ENCODE measurements at places on chromosomes 7 and 10.

GRCh38 chr10:113158183-113158582 is 208.1 kb downstream of the TCF7L2 start:
- peak; percentile 38 for DNase-seq

- no peak for DNase-seq
Measured at GRCh38 chr10:125232841-125233240, 72.5 kb upstream of the CTBP2 start.

GRCh38 chr10:107616031-107616430 is 451.5 kb upstream of the SORCS1 start:
- no peak for DNase-seq

DNA sequence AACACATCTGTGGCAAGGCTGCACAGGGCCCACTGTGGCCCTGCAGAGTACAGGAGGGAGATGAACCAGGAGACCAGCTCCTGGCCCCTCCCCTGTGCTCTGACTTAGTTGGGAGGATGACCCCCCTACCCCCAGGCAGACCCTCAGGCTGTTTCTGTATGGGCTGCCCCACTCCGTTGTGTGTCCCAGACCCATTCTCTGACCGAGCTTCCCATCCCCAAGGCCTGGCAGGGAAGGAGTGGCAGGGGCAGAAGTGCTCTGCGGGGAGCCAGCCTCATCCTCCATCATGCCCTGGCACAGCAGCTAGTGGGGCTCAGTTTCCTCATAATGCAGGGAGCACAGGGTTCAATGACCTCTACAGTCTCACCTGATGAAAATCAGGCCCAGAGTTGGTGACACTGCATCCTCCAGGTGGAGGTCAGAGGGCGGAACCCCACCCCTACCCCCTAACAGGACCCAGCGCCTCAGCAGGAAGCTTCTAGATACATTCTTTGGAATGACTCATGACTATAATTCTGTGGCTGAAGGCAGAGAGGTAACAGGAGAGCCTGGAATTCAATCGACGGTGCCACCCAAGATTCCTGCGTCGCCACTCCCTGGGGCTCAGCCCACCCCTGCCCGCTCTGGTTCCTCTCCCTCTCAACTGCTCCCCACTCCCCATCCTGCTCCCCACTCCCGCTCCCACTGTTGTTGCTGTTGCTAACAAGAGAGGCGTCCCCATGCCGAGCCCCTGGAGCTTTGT is 18.2 kb downstream of the PODXL start:
- DNase-seq, result peak; percentile 80

DNA sequence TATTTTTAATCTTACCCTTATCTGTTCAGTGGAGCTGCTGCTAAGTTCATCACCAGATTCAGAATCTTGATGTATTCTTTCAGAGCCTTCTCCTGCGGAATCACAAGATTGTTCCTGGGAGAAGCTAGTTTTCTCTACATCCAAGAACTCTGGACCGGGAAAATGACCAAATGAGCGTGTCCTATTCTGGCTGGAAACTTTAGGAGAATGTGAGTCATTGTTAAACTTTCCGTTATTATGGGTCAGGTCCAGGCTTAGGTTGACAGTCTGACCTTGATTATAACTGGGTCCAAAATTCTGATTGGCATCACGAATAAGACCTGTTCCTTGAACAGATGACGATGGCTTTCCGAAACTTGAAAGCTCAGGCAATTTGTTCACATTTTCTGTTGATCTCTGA is 20.5 kb downstream of the ARHGAP12 start:
- no peak for DNase-seq

- no peak for DNase-seq
Measured at GRCh38 chr10:126504761-126505112, 116.5 kb upstream of the ADAM12 start.

DNA sequence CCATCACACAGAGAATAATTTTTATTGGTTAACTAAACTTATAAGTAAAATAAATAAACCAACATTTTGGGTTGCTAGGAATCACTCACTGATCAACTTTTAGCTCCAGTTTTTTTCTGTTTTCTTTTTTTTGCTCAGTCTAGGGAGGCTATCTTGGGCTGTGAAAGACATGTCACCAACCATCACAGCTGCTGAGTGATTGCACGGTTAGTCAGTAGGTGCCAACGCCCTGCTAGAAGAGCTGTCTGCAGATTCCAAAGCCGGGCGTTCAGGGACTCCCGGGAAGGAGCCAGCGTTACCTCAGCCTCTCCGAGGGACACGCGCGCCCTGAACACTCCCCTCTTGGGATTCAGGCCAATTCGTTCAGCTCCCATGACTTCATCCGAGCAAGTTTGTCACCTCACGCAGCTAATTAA is 604 bp upstream of the STAM start:
- DNase-seq, result peak; percentile 84

DNA sequence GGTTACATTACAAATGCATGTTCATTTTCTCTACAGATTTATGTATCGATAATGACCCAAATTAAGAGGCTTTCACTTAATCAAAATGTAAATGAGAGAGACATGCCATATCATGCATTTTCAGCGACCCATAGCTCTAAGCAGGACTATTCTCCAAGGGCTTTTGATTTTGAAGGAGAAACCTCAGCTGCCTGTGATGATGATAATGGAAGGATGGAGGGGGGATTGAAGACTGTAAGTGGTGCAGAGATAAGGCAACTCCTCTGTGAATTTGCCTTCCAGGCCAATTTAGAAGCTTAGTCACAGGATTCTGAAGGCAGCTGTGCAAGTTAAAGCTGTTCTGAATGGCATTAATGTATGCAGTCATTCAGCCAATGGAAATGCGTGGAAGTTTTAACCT is 8.3 kb downstream of the VSTM2A start:
- no peak for DNase-seq

DNA sequence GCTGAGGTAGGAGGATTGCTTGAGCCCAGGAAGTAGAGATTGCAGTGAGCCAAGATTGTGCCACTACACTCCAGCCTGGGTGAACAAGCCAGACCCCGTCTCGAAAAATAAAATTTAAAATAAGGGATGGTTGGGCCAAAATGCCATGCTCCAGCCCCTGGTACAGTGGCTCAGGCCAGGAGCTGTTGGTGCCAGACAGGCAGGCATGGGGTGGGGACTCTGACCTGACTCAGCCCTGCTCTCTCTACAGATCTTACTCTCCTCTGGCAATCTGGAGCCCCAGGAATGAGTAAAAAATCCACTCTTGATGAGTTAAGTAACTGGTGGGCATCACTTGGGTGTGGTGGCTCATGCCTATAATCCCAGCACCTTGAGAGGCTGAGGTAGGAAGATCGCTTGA is 8.4 kb upstream of the TMEM120A start:
- DNase-seq, result no peak

GRCh38 chr10:90062786-90063185 is 361.4 kb downstream of the KIF20B start:
- DNase-seq, result no peak

DNA sequence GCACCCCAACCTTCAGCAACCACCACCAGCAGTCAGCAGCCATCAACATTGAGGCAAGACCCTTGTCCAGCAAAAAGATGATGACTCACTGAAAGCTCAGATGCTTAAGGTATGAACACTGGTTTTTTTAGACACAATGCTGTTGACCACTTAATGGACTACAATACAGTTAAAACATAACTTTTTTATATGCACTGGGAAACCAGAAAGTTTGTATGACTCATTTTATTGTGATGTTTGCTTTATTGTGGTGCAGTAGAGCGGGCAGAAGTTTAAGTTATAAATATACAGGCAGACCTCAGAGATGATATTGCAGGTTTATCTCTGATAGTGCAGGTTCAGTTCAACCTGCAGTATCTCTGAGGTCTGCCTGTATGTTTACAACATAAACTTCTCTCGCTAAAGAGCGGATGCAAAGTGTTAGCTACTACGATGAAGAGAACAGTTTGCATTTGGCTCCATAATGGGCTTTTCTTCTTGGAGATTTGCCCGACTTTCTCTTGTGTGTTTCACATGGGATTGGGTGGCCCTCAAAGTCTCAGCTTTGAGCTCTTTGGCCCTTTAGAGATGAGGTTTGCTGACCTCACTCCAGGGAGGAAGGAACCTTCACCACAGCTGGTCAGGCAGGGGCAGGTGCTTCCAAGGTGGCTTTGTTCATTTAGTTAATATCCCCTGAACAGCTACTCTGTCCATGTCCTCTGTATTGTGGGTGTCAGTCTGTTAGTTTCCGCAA is 84.4 kb upstream of the SHH start:
- DNase-seq, result no peak

DNA sequence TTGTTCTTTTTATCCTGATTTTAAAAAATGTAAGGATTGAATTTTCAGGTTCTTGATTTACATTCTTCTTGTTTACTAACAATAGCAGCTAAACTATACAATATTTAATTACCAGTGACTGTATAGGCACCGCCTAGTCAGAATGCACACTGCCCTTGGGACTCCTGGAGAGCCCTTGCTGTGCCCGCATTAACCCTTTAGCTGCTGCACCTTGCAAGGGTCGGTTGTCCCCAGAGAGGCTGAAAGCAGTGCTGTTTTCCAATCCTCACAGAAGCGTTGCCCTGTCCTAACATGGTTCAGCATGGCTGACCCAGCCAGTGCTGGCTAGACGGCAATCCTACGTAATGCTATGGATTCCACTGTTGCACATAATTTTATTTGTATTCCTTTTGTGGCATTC is 102.6 kb downstream of the HECW1 start:
- DNase-seq, result no peak

- DNase-seq, result no peak
Measured at GRCh38 chr7:139403601-139404000, 43.9 kb downstream of the LUC7L2 start.

GRCh38 chr10:70293169-70293843 is 9.5 kb upstream of the NPFFR1 start:
- DNase-seq, result no peak

DNA sequence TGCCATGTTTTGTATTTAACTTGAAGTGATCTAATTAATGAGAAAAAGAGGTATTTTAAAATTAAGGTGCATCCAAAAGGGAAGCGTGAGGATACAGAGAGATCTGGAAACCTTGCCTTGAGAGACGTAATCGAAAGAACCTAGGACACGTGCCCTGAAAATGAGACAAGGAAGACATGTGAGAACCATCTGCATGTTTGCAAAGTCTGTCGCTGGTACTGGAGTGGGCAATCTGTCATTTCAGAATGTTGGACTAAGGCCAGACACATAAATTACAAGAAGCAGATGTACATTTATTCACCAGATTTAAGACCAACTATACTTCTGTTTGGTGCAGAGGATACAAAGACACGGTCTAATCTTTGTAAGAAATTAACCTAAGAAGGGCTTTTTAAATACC is 9.2 kb downstream of the AGR2 start:
- no peak for DNase-seq

DNA sequence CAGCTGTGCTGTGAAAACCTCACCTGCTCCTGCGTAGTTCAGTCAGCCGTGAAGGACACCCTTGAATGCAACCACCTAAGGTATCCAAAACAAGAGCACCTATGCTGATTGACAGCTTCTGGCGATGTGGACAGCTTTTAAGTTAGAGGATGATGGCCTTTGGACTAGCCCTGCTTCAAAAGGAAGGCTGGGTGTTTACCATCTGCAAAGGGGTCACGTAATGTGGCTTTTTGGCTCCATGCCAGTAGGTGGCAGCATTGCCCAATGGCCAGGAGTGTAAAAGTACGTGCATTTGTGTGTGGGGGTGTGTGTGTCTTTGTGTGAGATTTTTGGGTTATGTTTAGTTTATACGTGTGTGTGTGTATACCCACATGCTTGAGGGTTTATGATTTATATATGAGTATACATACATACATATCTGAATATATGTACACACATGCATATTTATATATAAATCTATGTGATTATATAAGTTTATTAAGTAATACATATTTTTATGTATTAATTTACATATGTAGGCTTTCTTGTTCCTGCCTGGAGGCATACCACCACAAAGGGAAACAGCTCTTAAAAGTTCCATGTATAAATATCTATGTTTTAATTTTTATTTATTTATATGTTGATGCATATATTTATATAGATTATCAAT is 236.3 kb upstream of the ANKRD30A start:
- peak; percentile 73 for DNase-seq

GRCh38 chr10:20984662-20985061 is 87.6 kb upstream of the NEBL start:
- DNase-seq, result no peak

DNA sequence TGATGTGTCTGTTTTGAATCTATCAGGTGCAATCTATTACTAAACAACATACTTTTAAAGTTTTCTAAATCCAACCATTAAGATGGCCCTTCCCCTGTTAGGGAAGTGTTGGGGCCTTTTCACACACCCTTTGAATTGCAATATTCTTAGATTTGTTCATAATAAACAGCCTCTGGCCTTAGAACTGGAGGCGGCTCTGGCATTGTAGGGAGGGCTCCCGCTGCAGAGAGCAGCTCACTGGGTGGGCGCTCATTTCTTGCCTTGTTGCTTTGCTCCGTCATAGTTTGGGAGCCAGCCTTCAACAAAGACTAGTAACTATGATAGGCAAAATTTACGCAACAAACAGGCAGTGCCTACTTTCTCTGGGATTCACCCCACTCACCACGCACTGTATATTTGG is 4.2 kb upstream of the HOXA10 start:
- peak; percentile 45 for DNase-seq

DNA sequence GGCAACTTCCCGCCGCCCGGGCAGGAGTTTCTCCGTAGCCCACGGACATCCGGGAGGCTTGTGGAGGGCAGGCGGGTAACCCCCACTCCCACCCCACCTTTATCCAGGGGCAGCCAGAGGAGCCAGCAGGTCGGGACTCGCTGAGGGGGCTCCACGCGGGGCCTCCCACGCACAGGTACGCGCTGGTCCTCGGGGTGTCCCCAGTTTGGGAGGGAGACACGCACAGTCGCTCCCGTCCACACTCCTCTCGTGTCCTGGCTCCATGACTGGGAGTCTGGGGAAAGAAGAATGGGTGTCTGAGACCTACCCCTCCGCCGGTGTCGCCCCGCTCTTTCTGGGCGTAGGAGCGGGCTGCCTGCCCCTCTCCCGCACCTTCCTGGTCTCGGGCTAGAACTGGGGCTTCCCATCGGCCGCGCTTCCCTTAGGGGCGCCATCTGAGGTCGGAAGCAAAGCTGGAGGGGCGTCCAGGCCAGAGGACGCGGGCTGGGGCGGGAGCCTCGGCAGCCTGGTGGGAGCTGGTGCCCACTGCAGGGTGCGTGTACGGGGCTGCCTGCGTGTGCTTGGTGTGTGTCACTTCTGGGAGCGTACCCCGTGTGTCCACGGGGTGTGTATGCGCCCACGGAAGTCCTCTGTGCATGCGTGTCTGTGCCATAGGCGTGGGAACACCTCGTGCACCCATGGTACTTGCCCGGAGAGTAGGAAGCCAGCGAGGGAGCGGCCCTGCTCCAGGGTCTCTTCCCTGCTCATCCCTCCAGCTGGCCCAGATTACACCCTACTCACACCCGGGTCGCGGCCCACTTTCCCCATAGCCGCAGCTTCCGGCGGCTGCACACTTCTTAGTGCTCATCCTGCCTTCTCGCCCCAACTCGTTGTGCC is 73.0 kb upstream of the LEP start:
- peak; percentile 54 for DNase-seq

GRCh38 chr7:5414916-5415315 is 8.7 kb downstream of the TNRC18 start:
- DNase-seq, result peak; percentile 94

DNA sequence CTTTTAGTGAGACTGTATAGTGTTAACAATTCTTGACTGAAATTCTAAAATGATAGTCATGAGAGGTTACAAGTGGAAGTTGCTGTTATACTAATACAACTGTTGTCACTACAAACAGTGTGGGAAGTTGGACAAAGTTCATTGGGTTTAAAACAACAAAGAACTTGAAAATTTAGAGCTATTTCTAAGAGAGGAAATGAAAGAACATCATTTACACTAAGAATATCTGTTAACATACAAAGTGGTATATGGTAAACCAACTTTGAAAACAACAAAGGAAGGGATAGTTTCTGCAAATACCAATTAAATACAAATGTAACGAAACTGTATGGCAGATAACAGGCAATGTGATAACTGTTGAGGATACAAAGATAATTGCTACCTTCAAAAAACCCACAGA is 11.6 kb downstream of the MTPN start:
- no peak for DNase-seq

Measured in islet precursor cell (in vitro differentiated cells).